Stimulated activated naive CD4-positive, alpha-beta T cell (primary cell): ENCODE measurements at places on chromosomes 12 and 14.
A peak's percentile ranks its signal among the peaks of the same experiment; 100 is the strongest.

DNA sequence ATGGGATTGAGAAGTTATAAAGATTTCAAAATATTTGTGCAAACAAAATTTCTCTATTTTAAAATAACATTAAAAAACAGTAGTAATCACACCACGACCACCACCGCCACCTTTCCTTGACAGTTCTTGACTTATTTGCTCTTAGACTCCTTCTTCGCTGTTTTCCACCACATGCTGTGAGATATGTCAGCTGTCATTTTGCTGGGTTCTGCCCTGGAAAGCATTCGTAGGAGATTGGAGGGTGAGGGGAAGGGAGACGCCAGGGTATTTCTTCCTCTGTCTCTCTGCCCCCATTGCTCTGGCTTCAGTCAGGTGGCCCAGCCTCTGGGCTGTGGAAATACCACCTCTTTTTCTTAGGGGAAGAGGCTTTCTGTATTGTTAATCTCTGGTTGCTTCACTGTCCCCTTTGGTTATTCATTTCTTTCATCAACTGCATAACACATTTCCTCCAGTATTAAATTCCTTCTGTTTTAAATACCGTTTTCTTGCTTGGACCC lies 186.2 kb downstream of the NEDD1 start:
- no peak for DNase-seq

GRCh38 chr12:31887109-31887811 lies 72.0 kb upstream of the RESF1 start:
- no peak for DNase-seq

GRCh38 chr12:63978519-63978918 lies 134.0 kb downstream of the SRGAP1 start:
- no peak for DNase-seq

DNA sequence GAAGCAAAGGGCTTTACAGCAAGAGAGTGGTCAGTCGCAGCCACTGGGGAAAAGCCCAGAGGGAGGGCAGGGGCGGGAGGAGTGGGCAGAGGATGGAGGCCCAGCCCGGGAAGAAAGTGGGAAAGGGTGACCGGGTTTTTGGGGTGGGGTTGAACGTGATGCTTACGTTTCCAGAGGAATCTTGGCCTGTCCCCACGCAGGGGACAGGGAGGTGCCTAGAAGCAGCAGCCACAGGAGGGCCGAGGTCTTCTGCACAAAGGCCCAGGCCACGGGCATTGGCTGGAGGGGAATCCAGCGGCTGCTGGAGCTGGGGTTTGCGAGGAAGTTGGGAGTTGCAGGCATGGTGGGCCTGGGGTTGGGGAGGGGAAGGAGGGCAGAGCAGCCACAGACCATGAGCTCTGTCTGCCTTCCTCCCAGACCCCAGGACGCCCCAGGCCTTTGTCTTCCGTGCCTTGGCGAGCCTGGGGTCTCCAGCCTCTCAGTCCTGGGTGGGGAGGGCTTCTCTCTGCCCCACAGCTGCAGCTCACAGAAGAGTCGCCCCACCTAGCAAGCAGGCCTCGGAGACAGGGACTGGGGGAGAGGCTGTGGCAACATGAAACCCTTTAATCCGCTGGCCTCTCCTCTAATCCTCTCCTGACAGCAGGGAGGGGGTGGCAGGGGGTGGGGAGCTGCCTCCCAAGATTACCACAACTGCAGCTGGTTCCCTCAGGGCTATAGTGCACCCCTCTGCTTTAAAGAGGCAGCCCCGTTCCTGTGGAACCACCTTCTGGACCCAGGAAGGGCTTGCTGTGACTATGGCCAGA lies at the start of gene CACNA2D4:
Gene CACNA2D4, minus strand, starts transcription at position 572 of the 803 bp plus-strand sequence. Its CDS starts 179 bp downstream, at position 393.
- no peak for DNase-seq

DNA sequence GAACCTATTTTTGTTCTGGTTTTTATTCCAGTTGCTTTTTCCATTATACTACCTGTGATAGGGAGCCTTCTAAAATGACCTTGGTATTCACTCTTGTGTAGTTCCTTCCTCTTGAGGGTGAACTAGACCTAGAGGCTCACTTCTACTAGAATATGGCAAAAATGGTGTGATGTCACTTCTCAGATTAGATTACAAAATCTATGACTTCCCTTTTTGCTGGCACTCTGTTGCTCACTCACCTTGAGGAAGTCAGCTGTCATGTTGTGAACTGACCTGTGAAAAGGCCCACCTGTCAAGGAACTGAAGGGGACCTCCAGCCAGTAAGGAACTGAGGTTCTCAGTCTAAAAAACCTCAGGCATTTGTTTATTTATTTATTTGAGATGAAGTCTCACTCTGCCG lies 5.7 kb downstream of the MIPOL1 start:
- DNase-seq, result no peak

DNA sequence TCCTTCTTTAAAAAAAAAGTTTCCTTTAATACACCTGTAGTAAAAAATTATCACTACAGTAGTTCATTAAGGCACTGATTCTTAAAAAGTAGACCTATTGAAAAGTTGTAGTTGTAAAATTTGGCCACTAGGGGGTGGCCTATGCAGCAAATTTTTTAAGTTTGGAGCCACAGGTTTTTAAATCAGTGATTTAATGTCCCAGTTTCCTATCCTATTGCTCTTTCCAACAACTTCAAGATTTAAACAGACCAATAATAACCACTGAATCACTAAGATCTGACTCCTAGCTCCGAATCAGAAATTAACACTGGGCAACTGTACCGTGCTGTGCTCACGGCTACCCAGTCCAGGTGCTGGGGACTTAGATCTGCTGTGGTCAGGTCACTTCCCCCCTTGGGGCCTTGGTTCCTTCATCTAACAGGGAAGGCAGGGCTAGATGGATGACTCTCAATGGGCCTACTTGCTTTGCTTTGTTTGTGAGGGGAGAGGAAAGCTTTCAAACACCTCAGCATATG lies 279.3 kb downstream of the MED13L start:
- no peak for DNase-seq

DNA sequence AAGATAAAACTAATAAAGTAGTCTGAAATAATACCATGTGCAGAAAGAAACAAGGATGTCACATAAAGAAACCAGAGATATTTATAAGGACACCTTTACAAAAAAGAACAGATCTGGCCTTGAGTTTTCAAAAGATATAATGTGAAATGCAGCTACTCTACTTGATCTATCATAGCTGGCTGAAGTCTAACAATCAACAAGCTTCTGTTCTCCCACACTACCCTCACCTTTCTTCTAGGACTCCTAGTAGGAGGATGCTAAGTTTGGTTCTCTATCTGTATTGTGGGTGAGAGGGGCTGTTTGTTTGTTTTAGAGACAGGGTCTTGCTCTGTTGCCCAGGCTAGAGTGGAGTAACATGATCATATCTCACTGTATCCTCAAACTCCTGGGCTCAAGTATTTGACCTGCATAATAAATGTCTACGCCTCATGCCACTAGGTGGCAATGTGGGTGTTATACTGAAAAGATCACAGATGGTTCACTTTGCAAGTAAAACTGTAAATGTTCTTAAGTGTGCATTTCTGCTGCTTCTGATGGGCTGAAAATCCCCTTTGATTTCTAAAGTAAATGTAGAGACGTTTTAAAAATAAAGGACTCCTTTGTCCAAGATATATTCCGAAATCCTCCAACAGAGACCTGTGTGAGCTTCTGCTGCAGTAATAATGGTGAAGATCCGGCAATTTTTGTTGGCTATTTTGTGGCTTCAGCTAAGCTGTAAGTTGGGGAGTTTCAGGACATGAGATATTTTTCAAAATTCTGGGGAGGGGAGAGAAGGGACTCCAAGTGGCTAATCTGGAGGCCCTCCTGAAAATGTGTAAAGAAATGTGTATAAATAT lies 269.3 kb downstream of the DAD1 start:
- DNase-seq, result no peak

- no peak for DNase-seq
These were observed 93.7 kb downstream of the RMST start for GRCh38 chr12:97556302-97556779.

- no peak for DNase-seq
These were observed 27.0 kb downstream of the MAP3K9 start for GRCh38 chr14:70782361-70782760.

GRCh38 chr14:81363746-81364378 lies 36.3 kb downstream of the STON2 start:
- DNase-seq, result no peak

- DNase-seq, result no peak
These were observed 4.1 kb downstream of the BMP4 start for GRCh38 chr14:53952533-53952932.

- DNase-seq, result no peak
These were observed 54.2 kb downstream of the IFNG-AS1 start for GRCh38 chr12:68043435-68043834.

- DNase-seq, result no peak
These were observed 183.8 kb downstream of the SLC25A21 start for GRCh38 chr14:36988568-36988967.

- DNase-seq, result peak; percentile 6
These were observed 124.5 kb downstream of the GPR65 start for GRCh38 chr14:88129306-88130056.

- DNase-seq, result no peak
These were observed 633.6 kb downstream of the TMTC2 start for GRCh38 chr12:83320350-83320749.

GRCh38 chr12:51883295-51883694 lies 4.6 kb upstream of the ANKRD33 start:
- no peak for DNase-seq

DNA sequence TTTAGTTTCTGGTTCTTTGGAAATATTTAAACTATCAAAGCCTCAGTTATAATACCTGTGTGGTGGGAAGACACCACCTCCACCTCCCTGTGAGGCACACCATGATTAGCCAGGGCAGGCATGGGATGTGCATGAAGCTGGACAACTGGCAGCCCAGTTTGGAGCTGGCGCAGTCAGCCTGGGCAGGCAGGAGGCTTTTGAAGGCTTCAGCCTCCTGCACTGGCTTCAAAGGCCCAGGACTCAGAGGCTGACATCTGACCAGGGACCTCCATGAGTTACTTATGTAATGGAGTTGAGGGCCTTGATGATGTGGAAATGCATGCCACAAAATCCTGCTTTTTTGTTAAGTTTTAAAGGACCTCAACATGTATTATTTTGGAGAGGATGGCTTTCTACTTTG lies 30.3 kb downstream of the C14orf132 start:
- DNase-seq, result no peak

DNA sequence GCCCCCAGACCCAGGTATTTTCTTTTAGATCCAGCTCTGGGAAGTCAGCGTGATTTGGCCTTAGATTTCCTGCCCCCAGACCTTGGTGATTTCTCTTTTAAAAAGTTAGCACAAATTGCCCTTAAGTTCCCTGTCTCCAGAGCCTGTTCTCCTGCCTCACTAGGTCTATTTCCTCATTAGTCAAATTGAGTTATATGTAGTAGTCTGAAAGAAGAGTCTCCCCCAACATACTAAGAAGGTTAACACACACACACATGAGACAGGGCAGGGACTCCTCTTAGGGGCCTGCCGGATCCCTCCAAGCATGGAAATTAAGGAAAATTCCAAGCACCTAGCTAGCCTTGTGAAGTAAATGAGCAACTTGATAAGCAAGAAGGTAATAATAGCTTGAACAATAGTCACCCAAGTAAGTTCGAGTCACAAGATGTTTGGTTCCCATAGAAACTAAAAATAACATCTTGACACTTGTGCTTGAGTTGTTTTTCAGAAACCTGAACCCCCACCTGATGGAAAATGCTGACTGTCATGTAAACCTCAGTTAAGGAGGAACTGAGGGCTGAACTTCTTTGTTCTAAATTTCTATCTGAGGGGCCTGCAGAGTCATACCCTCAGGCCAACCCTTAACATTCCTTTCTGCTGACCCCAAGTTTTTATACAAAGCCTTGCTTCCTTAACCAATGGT lies 51.6 kb downstream of the CAND1 start:
- no peak for DNase-seq

DNA sequence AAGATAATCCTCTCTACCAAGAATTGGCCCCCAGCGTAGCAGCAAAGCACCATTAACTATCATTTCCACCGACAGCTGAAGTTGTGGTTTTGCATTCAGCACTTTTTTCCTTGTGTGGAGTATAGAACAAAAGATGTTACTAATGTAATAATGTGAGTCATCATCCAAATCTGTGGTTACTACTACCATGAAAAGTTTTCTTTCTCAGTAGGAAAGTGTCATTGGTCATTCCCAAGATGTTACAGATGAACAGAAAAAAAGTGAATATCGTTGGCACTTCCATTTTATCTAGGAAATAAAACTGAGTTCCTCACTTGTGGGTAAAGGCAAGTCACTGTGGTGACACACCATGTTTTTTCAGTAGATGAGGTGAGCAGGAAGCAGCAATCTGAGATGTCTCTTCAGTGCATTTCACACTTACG lies 30.3 kb upstream of the IFNG start:
- DNase-seq, result no peak

DNA sequence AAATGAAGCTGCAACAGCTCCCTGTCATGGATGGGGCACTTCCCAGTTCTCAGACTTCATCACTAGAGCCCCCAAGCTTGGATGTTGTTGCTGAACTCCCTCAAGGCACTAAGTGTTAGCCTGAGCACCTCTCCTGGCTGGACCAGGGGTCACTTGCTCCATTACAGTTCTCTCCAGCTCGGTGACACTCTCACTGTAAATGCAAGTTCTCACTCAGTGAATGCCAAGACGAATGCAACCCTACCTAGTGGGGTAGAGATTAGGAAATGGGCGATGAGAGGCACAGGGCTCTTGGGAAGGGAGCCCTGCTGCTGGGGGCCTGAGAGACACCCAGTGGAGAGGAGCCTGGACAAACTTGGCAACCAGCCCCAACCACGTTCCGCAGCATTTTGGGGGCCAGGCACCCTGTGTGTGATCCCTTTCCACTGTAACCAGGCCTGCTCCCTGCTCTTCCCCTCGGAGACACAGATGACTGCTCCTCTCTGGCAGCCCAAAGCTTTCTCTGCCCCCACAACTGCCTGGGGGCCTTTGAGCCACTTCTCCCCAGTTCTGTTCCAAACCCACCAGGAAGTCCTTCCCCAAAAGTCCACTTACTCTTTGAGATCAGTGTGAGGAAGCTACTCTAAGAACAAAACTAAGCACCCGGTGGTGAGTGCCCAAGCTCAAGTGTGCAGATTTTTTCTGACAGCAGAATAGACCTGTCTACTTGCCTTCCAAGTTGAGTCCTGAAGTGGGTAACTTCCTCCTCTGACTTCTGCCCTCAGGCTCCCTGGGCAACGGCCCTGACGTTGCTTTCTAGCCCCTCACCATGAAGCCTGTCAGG lies 8.0 kb upstream of the SELPLG start:
- no peak for DNase-seq

GRCh38 chr14:102590667-102591099 lies 1.8 kb upstream of the RCOR1 start:
- DNase-seq, result no peak

GRCh38 chr14:20412411-20412810 lies 890 bp downstream of the TEP1 start:
- peak; percentile 27 for DNase-seq

DNA sequence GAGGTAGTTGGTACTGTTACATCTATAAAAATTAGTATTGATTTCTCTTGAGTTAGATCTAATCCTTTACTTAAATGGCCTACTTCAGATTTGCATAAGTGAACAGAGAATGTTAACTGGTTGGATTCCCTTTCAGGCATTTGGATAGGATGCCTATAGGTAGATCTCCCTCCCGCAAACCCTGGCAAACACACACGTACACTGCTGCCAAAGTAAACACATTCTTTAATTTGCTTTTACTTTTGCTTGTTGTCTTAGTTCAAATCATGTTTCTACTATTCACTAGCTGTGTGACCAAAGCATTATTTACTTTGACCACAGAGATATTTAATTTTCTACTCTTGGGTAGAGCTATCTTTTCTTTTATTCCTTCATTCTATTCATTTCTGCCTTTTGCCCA lies 936.1 kb upstream of the FBXO33 start:
- DNase-seq, result no peak
